Activated B cell treated with CpG ODN at 0.5 μM for 24 hours (primary cell): ENCODE measurements at places on chromosomes 2 and 18. TPM values are rescaled to one million over a fixed set of nuclear protein-coding genes. Genes with fewer than 3 reads are reported as not detected.

ZSWIM2 gene
- not detected in 2 replicates for total RNA-seq

FAM237A gene
- total RNA-seq: not detected in 2 replicates

EFHD1 gene
- total RNA-seq: not detected in 2 replicates

HTR2B gene
- not detected in 2 replicates for total RNA-seq

FHOD3 gene
- not detected in 2 replicates for total RNA-seq

PSMG2 gene
- 67.4 and 69.1 TPM in 2 replicates for total RNA-seq

SAG gene
- 0.04 TPM in 1 of 2 replicates, not detected in the other for total RNA-seq

GPR45 gene
- not detected in 2 replicates for total RNA-seq

PNKD gene
- total RNA-seq: 21.0 and 23.7 TPM in 2 replicates

DNA sequence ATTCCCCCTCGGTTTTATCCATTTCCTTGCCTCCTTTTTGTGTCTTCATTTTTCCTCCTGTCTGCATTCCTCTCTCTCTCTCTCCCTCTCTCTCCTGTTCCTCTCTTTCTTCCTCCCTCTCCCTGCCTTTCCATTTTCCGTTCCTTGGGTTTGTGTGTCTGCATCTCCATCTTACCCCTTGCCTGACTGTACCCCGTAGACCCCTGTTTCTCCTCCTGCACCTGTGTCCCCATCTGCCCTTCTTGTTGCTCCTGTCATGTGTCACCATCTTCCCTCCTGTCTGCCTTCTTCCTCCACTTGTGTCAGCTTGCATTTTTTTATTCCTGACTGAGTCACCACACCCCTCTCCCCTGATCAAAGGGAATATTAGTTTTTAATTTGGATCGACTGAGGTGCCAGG, 1.8 kb downstream of the CDK5R2 start:
- DNase-seq: no peak

- no peak for DNase-seq
Observed at GRCh38 chr2:118773826-118774225, 73.6 kb downstream of the EN1 start.

- DNase-seq: no peak
Observed at GRCh38 chr18:10035281-10035991, 121.6 kb downstream of the VAPA start.

DNA sequence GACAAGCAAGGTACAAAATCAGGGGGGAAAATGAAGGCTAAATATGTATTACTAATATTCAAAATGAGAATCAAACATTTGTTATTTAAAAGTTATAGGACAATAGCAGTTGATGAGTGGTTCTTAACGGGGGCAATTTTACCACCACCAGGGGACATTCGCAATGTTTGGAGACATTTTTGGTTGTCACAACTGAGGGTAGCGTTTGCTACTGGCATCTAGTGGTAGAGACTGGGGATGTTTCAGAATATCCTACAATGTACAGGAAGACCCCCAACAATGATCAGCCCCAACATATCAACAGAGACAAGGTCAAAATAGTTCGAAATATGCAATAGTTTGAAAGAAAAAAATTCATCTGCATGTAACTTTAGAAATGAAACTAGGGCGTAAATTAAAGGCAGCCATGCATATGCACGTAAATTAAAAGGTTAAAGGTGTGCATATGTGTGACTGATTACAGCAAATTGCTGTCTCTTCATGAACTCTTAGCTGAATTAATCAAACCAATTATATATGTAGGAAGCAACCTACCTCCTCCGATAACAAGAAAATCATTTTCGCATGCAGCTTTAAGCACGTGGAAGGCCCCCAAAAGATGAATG, 61.2 kb upstream of the CUL3 start:
- DNase-seq: no peak

DNA sequence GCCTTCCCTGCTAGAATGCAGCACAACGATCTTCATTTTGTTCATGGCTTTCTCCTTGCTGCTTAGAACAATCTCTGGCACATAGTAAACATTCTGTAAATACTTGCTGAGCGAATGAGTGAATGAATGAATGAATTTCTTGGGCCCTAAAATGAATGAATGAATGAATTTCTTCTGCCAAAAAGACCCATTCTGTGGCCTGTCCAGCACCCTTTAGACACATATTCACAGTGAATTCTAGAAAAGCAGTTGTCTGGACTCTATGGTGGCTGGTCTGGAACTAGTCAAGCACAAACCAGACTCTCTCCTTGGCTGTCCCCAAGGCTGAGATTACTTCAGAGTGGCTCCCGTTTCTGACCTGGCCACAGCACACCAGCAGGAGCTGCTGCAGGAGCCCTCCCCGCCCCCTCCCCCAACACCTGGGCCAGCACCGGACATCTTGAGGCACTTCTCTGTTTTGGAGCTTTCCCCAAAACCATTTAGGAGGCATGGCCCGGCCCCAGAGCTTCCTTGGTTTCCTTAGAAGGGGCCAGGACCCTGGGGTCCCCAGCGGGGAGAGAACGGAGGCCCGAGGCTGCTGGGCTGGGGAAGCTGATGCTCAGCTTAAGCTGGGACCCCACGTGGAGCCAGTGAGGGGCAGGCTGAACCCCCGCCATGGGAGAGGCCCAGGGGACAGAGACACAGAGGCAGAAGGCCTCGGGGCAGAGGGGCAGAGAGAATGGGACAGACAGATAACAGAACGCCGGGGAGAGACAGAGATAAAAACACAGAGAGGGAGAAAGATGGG, 159.0 kb downstream of the ZFP36L2 start:
- no peak for DNase-seq

GRCh38 chr2:163182764-163183354, 344.3 kb upstream of the KCNH7 start:
- no peak for DNase-seq

- no peak for DNase-seq
Observed at GRCh38 chr2:201171259-201171814, 11.6 kb upstream of the CASP10 start.

DNA sequence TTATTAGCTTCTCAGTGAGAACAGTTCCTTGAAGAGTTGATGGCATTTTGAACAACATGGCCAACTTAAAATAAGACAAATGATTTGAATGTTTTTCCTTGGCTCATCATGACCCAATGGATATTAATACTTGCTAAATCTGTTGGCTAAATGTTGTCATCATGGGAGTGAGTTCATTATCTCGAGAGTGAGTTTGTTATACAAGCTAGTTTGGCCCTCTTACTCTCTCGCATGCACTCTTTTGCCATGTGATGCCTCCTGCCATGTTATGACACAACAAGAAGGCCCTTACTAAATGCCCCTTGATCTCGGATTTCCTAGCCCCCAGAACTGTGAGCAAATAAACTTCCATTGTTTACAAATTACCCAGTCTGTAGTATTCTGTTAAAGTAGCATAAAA, 22.9 kb upstream of the SANBR start:
- DNase-seq: no peak

DNA sequence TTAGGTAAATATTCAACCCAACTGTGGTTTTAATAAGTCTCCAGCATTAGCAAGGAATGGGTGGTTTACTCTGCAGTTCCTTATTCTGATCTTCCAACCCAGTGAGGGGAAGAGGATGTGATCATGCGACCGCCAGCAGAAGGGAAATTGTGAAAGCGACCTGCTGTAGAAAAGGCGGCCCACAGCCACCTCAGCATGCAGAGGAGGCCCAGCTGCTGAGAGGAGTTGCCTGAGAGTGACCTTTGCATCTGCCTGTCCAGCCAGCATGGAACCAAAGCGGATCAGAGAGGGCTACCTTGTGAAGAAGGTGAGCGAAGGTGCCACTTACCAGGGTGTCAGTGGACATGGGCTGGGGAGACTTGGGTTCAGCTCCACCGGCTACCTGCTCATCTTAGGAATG, at the start of gene PLEK:
TSS of gene PLEK (plus strand) at position 196 of the 400 bp plus-strand sequence. CDS start at position 266, 70 bp downstream.
- DNase-seq: peak; percentile 49

GRCh38 chr2:121008975-121009374, 273.3 kb downstream of the GLI2 start:
- DNase-seq: no peak

DNA sequence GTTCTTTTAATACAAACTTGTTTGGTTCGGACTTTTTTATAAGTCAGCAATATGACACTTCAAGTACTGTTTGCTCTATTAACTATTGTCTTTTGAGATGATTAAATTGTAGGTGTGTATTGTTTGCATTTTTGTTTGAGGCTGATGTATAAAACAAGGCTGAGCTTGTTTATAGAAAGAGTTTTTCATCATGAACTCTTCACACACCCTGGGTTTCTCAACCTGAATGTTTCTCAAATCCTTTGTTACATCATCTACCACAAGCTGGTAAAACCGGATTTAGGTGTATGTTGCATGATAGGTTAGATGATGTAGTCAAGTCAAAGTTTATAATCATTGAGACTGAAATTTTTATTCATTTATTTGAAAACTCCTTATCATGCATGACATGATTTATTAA, 335.2 kb upstream of the LRATD1 start:
- no peak for DNase-seq

DNA sequence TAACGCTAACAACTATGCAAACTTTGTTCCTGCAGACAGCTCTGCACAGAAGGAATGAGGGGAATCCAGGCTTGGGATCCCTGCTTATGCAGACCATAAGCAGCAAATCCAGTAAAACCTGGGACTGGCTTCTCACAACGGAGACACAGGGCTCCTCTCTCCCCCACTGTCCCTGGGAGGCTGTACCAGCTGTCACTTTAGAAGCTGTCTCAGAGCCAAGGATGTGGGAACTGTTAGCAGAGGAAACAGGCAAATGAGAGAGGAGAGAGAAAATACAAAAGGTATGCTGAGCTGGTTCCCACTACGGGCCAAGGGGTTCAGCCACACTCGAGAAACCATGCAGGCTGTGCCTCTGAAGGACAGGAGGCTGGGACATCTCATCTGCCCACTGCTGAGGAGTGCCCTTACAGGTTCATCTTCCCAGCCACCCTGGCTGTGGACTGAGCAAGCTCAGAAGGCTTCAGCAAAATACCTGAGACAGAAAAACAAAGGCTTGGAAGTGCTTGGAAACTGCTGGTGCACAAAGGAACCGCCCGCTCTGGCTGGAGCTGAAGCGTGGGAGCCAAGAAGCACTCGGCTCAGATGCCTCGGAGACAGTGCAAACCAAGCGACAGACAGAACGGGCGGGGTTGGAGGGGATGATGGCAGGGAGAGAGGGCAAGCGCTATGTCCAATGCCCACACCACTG, 72.5 kb downstream of the FAM210A start:
- no peak for DNase-seq

GRCh38 chr2:70920367-70920715, 15.4 kb upstream of the ATP6V1B1 start:
- no peak for DNase-seq

DNA sequence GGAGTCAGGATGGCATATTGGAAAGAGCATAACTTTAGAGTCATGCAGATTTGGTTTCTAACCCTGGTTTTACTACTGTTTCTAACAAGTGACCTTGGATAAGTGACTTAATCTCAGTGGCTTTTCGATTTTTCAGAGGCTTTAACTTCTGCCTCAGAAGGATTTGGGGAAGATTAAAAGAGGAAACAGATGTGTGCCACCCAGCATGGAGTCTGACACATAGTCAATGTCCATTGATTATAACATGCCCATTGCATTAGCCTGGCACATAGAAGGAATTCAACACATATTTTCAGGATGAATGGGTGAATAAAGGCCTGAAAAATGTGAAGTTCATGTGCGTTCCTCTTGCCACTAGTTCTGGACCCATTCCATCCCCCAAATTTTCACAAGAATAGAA, 438.2 kb downstream of the EPHA4 start:
- DNase-seq: no peak

DNA sequence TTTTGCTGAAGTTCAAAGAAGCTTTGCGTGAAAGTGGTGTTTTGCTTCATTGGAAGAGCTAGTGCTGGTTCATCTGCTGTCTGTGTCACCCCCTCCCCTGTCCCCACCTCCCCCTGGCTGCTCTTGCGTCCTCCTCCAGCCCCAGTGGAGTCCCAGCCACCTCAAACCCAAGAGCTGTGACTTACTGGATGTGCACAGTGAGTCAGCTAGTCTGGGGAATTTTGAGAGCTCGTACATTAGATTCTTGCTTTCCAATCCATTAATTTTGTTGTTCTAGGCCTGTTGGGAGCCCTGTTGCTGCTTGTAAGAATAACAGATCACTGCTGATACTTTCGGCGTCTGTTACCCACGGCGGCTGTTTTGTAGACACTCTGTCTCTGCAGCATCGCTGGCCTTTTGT, 412.1 kb downstream of the TSN start:
- DNase-seq: no peak

DNA sequence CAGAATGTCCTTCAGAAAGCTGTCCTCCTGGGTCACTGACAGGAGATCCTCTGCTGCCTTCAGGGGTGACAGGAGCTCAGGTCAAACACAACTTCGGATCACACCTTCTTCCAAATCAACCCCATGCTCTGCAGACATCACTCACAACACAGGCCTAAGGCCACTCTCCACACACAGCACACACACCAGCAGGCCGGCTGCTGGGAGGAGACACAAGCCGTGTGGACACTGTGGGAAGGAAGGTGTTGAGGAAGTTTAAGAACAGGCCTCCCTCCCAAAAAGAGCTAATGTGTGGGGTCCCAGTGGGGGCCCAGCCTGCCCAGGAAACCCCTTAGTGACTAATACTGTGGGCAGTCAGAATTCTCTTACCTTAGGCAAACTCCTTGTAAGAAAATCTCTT, 290.3 kb upstream of the ID2 start:
- no peak for DNase-seq

DNA sequence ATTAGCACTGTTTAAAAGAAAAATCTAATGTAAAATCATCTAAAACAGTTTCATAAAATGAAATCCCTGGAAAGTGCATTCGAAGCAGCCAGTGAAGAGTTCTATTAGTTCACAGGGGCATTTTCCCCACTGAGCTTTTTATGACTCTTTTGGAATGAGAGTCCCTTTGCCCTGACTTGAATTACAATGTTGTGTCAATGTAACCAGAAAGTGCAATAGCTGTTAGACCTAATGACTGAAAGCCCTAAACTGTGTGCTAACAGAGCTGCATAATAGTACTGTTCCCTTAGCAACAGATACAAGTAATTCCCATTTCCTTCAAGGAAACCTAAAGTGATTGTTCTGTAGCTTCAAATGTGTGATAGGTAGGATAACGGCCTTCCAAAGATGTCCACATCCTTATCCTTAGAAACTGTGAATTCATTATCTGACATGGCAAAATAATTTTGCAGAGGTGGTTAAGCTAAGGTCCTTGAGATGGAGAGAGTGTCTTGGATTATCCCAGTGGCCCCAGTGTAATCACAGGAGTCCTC, 134.4 kb downstream of the L3MBTL4 start:
- no peak for DNase-seq

DNA sequence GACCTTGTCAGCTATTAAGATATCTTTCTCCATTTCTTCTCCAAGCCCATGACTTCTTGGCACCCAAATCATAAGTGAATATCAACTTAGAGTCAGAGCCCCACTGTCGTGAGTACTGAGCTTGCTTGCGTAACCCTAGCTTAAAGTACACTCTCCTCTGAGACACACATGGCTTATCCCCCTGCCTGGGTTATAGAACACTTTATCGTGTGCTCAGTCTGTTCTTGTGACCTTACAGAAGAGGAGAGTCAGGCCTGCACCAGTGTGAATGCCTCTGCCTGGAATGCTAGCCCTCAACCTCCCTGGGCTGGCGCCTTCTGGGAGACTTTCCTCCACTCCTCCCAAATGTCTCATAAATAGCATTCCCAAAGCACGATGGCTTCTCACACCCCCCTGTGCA, 79.3 kb downstream of the CEP192 start:
- DNase-seq: no peak

DNA sequence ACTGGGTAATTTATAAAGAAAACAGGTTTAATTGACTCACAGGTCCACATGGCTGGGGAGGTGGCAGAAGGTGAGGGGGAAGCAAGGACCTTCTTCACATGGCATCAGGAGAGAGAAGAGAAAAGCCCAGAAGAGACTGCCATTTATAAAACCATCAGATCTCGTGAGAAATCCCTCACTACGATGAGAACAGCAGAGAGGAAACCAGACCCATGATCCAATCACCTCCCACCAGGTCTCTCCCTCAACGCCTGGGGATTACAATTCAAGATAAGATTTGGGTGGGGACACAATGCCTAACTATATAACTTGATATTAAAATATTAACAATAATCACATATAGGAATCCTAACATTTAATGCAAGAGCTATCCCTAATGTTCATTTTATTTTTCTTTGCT, 31.8 kb downstream of the MEMO1 start:
- DNase-seq: no peak
